ENCODE measurements at places on chromosomes 2 and 18.
A peak's percentile ranks its signal among the peaks of the same experiment; 100 is the strongest.

GRCh38 chr18:49631146-49631866 lies 69.4 kb downstream of the LIPG start:
- no peak for DNase-seq

DNA sequence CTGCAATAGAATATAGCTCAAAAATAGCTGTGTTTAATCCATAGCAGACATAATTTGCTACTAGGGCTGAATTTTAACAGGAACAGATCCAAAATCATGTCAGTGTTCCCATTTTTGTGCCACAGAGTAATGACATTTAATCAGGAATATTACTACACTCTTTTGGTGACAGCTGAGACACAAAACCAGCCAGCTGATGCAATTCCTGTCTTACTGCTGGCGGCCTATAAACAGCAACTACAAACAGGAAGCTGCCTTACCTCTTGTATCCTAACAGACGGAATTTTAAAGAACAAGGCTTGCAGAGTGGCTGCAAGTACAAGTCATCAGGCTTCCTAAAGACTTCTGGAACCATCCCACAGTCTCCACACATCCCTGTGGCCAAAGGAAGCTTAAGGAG lies 218.1 kb downstream of the ZNF521 start:
- no peak for DNase-seq

- DNase-seq, result no peak
Observed at GRCh38 chr18:49214706-49215105, 245.7 kb downstream of the DYM start.

GRCh38 chr18:805008-805754 lies 6.9 kb downstream of the YES1 start:
- no peak for DNase-seq

GRCh38 chr2:223026357-223027110 lies 25.5 kb upstream of the KCNE4 start:
- no peak for DNase-seq

DNA sequence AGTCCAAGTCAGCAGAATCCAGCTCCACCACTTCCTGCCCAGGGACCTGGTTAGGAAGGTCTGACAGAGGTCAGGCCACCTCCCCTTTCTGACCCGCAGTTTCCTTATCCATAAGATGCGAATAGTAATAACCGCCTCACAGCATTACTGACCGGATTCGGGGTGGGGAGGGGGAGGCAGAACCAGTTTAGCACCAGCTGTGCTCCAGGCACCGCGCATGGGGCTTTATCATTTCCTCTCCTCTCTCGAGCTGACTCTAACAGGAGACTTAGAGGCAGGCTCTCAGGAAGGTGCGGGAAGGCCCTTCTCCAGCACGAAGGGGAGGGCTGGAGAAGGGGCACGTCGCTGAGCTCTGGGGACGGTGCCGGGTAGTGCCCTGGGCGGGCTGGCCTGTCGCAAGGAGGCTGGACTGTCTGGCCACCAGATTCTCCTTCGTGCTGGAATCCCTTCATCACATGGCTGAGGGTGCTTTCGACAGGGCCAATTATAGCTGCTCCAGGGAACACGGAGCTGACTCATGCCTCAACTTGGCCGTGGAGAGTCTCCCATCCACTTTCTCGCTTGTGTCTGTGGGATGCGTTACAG lies 5.7 kb downstream of the EHD3 start:
- DNase-seq, result no peak

GRCh38 chr18:48077291-48077690 lies 146.8 kb upstream of the SMAD2 start:
- no peak for DNase-seq

GRCh38 chr2:40436093-40436475 lies 15.8 kb downstream of the SLC8A1 start:
- DNase-seq, result peak; percentile 21

DNA sequence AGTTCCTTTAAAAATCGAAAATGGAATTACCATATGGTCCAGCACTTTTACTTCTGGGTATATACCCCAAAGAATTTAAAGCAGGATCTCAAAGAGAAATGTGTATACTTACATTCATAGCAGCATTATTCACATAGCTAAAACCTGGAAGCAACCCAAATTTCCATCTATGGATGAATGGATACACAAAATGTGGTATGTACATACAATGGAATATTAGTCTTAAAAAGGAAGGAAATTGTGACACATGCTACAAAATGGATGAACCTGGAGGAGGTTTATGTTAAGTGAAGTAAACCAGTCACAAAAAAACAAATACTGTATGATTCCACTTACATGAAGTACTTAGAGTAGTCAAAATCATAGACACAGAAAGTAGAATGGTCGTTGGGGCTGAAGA lies 147.9 kb upstream of the LTBP1 start:
- no peak for DNase-seq

GRCh38 chr18:3771121-3771971 lies 321.4 kb downstream of the TGIF1 start:
- DNase-seq, result peak; percentile 77

GRCh38 chr2:20667531-20668401 lies 822 bp downstream of the GDF7 start:
- no peak for DNase-seq

- peak; percentile 58 for DNase-seq
Observed at GRCh38 chr2:119702918-119703401, 24.0 kb downstream of the TMEM177 start.

DNA sequence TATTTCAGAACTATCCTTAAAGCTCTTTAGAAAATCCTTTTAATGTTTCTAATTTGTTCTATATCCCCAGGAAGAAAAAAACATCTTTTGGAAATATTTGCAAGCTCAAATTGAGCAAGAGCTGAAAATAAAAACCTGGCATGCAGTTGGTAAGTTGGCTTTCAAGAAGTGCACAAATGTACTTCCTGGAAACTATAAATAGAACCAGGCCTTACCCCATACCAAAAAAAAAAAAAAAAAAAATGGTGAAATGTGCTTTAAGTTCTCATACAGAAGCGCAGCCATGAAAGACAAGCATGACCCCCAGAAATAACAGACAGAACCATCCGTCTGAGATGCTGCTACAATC lies 178.5 kb downstream of the HDAC4 start:
- DNase-seq, result no peak

DNA sequence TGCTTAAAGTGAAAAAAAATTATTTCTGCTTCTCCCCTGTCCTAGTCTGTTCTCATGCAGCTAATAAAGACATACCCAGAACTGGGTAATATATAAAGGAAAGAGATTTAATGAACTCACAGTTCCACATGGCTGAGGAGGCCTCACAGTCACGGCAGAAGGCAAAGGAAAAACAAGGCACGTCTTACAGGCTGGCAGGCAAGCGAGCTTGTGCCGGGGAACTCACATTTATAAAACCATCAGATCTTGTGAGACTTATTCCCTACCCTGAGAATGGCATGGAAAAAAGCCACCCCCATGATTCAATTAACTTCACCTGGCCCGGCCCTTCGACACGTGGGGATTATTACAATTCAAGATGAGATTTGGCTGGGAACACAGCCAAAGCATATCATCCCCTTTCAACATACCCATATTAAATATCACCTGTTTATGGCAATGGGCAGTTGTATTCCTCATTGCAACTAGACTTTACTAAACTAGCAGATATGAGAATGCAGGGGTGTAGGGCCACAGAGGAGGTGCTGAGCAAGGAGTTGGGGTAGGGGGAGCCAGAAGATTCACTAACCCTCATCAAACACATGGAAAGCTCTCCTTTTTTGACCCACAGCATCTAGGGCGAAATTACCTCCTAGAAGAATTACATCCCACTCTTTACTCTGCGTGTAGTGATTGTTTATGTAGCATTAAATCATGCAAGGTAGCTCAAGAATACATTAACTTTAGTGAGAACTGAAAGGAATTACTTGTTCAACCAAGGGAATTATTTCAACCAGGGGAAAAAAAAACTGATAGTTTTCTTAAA lies 183.3 kb upstream of the DOK6 start:
- DNase-seq, result no peak

DNA sequence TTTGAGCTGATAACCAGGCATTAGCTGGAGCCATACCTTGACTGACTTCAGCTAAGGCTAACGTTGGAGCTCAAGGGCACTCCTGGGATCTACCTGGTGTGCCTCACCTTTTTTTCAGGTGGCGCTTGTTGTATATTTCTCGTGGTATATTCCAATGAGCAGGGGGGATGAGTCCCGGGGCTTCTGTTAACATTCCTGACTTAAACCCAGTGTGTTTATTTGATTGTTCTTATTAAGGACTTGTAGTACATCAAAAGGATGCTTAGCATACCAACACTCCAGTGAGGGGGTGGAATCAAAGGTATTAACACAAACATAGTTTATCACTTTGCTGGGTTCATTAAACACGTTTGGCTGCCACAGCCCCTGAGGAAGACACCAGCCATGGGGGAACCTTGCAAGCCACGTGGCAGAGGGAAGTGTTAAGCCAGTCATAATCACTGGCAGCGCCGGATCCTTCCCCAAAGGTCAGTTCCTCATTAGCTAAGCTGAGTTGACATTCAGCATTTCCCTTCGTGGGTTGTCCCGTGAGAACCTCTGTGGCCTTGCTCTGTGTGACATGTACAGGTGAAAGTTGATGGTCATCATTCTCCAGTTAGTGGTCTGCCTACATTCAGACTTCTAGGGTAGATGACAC lies 119.5 kb upstream of the MCFD2 start:
- no peak for DNase-seq

- DNase-seq, result peak; percentile 47
Observed at GRCh38 chr18:48940854-48941611, 9.7 kb downstream of the SMAD7 start.

DNA sequence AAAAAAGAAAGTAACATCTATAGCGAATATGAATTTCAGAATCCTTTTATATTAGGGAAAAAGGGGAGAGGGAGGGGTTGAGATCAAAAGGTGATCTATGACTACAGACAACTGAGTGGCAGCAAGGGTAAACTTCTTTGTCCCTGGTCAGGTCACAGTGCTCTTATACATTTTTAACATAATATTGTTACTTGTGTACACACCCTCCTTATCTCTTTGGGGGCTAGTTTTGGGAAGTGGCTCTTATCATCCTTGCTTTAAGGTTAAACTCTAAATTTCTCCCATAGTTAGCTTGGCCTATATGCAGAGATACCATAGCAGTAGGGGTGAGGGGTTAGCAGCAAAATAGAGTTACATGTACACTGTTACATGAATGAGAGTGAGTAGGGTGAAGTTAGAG lies 31.6 kb upstream of the ATG16L1 start:
- DNase-seq, result no peak

GRCh38 chr2:74070991-74071390 lies 76.7 kb downstream of the BOLA3 start:
- no peak for DNase-seq

GRCh38 chr2:230896346-230897115 lies 28.5 kb downstream of the GPR55 start:
- no peak for DNase-seq

DNA sequence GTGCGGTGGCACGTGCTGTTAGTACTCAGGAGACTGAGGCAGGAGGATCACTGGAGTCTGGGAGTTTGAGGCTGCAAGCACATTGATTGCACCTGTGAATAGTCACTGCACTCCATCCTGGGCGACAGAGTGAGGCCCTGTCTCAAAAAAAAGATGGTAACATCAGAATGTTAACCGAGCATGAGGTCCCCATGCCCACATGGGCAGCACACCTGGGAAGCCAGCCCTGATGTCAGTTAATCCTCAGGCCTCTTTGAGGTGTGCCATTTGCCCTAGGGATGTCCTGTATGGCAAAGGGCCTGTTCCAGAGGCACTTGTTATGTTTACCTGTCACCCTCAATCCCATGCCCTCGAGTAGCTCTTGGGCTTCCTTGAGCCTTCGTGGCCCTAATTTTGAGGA lies 16.6 kb downstream of the RBFA start:
- no peak for DNase-seq

GRCh38 chr2:149049142-149049541 lies 10.6 kb downstream of the LYPD6B start:
- DNase-seq, result no peak

- DNase-seq, result no peak
Observed at GRCh38 chr2:106921451-106921850, 35.5 kb upstream of the ST6GAL2 start.

All from RCC 7860 (cell line).